ENCODE measurements at places on chromosomes 11 and 22.

GRCh38 chr22:35205961-35206360, 51.3 kb upstream of the HMGXB4 start:
- DNase-seq: no peak

DNA sequence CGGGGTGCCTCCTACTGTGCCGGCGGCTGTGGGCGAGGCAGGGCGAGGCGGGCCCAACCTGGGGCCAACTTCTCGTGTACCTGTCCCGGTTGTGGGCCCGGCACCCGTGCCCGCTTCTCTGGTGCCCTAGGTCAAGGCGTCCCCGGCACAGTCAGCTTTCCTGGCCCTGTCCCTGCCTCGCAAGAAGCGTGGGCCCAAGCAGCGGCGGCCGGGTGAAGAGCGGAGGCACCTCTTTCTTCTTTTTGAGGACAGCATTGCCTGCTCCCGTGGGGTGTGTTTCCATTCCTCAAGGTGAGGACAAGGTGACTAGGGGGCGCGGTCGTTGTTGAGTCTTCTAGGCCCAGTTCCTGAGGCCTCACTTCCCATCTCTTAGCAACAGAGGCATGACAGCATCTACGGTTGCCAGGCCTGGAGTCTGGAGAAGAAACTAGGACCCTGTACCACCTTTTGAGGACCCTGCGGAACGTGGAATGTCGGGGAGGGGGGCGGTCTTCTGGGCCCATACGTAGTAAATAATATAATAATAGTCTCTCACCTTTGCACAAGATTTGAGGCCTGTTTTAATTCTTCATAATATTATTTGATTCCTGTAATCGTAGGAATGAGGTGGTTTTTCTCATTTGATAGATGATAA, 418 bp downstream of the ACO2 start:
- peak; percentile 63 for DNase-seq

DNA sequence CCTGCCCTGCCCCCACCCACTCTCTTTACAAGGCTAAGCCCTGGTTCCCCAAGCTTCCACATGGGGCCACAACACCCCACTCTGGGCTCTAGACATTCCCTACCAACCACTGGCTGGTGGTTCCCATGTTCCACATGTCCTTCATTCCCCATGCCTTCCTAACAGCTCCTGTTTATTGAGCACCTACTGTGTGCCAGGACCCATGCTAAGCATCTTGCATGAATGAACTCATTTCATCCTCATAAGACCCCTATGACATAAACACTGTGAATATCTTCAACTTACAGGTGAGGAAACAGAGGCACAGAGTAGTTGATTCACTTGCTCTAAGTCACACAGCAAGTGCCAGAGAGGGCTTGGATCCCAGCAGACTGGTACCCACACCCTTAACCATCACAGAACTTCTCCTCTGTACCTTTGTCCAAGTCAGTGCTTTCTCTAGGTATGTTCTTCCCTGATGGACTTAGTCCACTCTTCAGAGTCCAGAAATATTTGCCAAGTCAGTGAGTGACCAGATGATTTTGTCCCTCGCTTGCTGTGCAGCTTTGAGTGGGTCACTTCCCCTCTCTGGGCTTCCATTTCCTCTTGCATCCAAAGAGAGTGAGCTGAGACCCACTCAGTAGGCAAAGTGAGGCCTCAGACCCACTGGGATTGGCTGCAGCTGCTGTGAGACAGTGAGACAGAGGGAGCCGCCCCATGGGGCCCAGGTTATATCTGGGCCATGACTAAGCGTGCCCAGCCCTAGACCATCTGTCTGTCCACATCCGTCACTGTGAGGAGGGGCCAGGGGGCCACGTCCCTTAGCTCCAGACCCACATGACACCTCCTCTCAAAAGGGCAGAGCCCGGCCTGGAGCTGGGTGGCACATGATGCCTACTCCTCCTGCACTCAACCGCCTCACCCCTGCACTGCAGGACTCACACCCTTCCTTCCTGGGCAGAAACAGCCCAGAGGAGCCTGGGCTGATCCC, 132.4 kb downstream of the MN1 start:
- DNase-seq: no peak

DNA sequence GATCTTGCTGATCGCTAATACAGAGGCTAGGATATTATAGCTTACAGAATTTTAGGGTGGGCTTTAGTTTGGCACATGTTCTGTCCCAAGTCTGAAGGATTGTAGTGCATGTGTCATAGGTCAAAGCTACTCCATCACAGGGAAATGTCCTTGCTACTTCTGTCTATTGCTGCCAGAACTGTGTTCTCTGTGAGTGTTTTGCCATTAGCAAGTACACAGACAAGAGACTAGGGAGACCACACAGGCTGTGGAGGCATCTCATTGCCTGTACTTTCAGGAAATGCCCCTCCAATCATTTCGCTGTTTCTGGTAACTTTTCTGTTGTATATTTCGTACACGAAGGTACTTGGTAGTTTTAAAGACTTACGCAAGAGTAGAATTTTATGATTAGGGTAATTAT, 25.5 kb upstream of the RAG2 start:
- no peak for DNase-seq

- DNase-seq: no peak
Observed at GRCh38 chr11:83948200-83948599, 662.0 kb upstream of the CCDC90B start.

Data from OCI-LY7 (cell line).